ENCODE measurements at places on chromosomes 16 and 17.

GRCh38 chr16:88920618-88921590 lies 54.4 kb upstream of the PABPN1L start:
- no peak for DNase-seq

GRCh38 chr17:2904135-2904534 lies 107.9 kb downstream of the RAP1GAP2 start:
- no peak for DNase-seq

GRCh38 chr16:2194852-2195321 lies 1.5 kb downstream of the CASKIN1 start:
- DNase-seq: no peak

- DNase-seq: no peak
Measured at GRCh38 chr17:21458054-21458453, 81.9 kb downstream of the KCNJ12 start.

DNA sequence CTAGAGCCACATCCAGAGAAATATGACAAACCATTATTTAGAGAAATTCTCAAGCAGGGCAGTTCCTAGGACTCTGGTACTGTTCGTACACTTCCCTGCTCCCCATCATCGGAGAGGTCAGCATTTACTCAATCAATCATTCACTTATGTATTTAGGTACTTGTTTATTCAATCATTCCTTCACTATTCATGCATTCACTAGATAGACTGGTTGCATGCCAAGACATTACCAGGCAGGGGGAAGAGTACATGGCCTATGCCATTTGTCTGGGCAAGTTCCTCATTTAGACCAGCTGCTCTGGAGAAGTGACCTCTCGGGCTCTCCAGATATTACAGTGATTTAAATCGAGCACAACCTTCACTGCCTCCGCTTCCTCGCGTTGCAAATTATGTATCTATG lies 603.4 kb downstream of the KCNJ2 start:
- DNase-seq: no peak

- DNase-seq: no peak
Measured at GRCh38 chr17:7243453-7243729, 1.1 kb upstream of the GABARAP start.

DNA sequence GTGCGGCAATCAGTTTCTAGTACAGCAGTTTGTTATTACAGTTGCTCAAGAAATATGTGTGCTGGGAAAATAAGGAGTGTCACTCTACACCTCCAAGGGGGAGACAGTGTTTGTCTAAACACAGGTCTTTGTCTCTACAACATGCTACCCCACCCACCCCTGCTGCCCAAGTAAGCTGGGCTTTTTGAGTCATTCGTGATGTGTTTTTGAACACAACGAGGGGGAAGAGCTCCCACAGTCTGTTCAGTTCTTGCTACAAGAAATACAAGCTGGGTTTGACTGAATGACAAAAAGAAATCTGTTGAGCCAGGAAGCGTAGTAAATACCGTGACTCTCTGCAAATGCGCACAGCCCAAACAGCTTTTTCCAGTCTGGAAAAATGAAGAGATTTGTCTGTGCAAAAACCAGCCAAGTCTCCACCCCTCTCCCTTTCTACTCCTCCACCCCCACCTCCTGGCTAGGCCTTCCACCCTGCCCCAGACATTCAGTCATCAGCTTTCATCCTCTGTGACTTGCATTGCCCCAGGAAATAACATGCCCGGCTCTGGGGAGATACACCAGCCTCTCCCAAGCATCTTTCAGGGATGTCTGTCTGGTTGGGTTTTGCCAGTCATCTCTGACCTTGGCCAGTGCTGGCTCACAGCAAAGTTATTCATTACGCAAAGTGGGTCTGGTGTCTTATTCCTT lies 25.7 kb downstream of the CHD9 start:
- DNase-seq: no peak

- DNase-seq: no peak
Measured at GRCh38 chr17:43714465-43715149, 44.0 kb downstream of the SOST start.

- DNase-seq: no peak
Measured at GRCh38 chr16:46658925-46659324, 30.1 kb downstream of the VPS35 start.

DNA sequence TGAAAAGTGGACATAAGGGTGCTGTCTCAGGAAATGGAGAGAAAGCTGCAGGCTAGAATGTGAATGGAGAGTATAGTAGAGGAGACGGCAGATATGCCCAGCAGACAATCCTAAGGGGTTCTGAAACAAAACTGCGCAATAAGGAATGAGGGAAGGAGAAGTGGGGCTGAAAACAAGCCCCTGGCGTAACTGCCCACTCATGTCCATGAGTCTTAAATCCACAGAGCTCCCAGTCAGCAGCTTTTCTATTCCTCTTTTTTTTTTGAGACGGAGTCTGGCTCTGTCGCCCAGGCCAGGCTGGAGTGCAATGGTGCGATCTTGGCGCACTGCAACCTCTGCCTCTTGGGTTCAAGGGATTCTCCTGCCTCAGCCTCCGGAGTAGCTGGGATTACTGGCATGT lies 5.9 kb downstream of the STRADA start:
- DNase-seq: no peak

DNA sequence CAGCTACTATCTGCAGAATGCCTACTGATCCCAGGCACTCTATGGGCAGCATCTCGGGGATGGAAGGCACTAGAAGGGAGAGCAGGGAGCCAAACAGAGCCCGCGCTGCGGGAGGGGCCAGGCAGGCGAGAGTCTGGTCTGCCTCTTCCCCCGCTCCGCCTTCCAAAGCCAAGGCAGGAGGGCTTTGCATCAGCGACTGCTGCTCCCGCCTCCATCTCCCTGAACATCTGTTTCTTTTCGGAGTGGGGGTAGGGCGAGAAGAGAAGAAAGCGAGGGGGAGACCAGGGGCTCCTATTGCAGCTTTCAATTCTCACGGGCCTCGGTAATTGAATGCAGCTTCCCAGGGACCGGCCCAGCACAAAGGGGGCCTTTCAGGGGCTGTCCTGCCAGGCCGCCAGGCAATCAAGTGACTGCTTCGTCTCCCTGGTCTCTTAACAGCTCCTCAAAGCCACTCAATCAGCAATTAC lies 31.4 kb upstream of the CDC42EP4 start:
- DNase-seq: no peak

- DNase-seq: no peak
Measured at GRCh38 chr16:73882651-73883050, 414.0 kb upstream of the PSMD7 start.

- no peak for DNase-seq
Measured at GRCh38 chr16:86762095-86762494, 183.7 kb downstream of the FOXL1 start.

- DNase-seq: no peak
Measured at GRCh38 chr16:84650062-84650991, 2.0 kb downstream of the KLHL36 start.

GRCh38 chr17:7748076-7748775 lies 30.7 kb downstream of the DNAH2 start:
- DNase-seq: no peak

GRCh38 chr16:83134638-83135037 lies 507.9 kb downstream of the CDH13 start:
- DNase-seq: no peak

GRCh38 chr17:74763565-74764387 lies 12.4 kb downstream of the NAT9 start:
- no peak for DNase-seq

- DNase-seq: no peak
Measured at GRCh38 chr17:760371-760770, 8.3 kb upstream of the GEMIN4 start.

GRCh38 chr17:21198411-21198810 lies 15.6 kb downstream of the TMEM11 start:
- DNase-seq: no peak

DNA sequence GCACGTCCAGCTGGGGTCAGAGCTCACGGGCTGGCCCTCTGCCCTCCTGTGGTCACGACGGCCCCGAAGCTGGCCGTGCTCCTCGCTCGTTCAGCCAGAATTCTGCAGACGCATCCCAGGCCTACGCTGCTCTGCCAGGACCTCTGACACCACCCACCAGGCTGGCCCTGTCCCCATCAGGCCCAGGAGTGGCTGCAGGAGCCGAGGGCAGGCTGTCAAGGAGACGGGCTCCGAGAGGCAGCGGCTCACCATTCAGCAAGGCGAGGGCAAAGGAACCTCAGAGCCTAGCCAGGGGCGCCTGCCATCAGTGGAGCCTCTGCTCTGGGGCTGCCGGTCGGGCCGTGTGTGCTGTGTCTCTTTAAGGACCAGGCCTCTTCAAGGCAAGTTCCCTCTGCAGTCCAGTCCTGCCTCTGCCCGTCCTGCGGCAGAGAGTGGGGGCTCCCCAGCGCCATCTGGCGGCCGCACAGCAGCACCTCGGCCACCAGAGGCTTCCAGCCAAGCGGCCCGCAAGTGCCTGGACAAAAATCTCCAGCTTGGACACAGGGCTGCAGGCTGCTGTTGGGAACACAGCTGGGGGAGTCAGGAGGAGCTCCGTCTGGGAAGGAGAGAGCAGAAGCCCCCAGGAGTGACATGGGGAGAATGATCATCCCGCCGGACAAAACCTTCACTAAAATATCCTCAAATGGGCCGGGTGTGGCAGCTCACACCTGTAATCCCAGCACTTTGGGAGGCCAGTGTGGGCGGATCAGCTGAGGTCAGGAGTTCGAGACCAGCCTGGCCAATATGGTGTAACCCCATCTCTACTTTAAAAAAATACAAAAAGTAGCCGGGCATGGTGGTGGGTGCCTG lies 7.4 kb upstream of the ABR start:
- DNase-seq: peak; percentile 58

- DNase-seq: no peak
Measured at GRCh38 chr16:4298761-4299522, 16.9 kb upstream of the GLIS2 start.

DNA sequence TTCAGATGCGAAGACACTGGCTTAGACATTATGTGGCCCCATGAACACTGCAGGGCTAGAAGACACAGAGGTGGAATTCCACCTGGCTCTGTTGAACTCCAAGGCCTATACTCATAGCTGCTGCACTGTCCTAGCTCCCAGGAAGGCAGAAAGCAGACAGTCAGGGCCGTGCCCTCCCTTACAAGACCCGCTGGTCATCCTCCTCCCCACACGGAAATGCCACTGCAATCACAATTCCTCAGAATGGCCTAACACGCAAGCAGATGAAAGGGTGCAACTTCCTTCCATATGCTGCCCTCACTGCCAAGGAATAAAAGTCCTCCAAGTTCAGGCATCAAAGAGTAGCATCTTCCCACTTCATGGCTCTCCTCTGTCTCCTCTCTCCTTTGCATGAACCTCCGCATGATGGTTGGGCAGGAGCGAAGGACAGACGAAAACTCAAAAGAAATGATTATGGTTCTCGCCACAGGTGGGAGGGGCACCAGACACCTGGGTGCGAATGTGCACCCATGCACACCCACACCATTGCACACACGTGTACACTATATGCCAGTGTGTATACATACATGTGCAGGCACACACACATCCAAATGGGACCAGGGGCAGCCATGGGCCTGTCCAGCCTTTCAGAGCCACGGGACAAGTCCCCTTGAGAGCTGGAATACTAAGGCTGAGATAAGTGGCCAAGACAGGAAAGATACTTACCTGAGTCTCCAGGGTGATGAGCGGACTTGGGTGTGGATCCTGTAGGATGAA lies 113.3 kb downstream of the XYLT1 start:
- no peak for DNase-seq

DNA sequence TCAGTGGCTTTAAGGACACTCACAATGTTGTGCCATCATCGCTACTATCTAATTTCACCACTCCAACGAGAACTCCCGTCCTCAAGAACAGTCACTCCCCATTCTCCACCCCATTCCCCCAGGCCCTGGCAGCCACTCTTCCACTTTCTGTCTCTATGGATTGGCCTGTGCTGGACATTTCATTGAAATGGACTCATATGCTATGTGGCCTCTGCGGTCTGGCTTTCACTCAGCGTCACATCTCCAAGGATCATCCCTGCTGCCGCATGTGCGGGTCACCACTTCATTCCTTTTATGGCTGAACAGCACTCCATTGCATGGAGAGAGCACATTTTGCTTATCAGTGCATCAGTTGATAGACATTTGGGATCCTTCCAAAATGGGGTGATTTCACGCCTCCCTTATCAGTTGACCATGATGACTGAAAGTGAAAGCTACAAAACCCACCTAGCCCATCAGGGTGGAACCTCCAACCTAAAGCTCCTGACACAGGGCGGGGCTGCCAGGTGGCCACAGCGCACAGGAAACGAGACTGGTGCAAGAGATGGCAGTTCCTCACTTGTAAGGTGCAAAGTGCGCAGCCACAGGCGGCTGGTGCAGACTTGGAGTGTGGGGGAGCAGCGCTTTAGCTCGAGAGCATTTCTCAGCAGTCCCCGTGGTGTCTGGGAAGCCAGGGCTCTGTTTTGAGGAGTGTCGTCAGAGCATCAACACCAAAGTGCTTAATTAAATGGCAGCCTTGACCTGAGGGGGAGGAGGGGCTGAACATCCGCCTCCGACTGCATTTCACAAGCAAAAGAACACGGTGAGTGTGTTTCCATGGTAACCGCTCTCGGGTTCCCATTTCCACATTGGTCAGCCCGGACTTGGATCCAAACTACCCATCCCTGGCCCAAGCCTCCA lies 23.8 kb downstream of the COTL1 start:
- no peak for DNase-seq

- DNase-seq: no peak
Measured at GRCh38 chr16:17986991-17987390, 349.5 kb downstream of the NPIPA8 start.

DNA sequence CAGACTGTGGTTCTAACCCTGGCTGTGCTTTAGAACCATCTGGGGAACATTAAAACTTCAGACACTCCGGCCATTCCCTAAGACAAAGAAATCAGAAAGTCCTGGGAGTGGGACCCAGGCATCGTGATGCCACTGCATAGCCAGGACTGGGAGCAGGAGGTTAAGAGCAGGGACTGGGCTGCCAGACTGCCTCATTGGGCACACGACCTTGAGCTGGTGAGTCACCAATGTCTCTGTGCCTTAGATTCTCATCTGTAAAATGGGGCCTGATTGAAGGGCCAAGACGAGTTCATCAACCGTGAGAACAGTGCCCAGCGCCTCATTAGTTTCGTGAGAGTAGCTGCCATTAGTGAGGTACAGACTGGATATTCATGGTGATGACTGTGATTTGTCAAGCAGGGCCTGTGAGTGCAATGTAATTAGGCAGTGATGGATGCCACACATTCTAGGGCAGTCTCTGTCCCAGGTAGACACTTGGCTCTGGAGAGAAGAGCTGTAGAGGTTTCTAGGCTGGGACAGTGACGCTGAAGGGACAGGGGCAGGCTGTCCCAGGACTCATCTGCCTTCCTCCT lies 196.8 kb downstream of the NTN1 start:
- no peak for DNase-seq

DNA sequence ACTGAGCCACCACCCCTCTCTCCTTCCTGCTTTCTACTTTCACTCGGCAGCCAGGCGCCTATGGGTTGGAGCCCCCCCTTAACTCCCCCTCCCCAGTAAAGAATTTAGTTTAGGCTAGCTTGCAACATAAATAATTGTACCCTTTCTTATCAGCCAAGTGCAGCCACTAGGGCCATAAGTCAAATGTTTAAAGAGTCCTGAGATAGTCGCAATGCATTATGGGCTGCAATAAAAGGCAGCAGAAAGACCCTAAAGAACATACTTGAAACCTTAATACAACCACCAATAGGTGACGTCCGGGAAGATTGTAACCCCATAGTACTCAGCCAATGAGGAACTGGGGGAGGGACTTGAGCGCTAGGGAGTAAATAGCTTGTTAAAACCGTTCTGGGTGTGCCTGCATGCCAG lies 40.5 kb downstream of the C16orf82 start:
- no peak for DNase-seq

GRCh38 chr17:50133769-50134099 lies 3.8 kb upstream of the SAMD14 start:
- no peak for DNase-seq

Measured in NCI-H1048 (cell line).